SJSA1 (cell line): ENCODE measurements at places on chromosomes 11 and 22. TPM values are rescaled to one million over a fixed set of nuclear protein-coding genes. Genes with fewer than 3 reads are reported as not detected.

DNA sequence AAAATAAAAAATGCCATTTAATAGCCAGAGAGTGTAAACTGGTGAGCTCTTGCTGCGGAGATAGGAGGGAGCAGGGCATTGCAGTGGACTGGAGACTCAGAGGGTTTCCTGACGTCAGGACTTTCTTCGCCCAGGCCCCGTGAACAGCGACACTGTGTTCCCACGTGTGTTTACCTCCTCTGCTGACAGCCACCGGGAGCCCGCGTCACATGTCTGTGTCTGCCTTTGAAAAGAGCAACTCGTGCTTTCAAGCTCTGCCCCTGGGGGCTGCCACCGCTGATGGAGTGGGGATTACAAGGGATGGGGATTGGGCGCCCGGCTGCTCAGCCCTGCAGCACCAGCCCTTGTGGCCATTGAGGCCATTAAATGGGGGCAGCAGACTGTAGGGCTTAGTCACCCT is 3.3 kb downstream of the TANGO2 start:
- DNase-seq = no peak

- DNase-seq = no peak
Measured at GRCh38 chr22:26912655-26913345, 255.4 kb downstream of the MIAT start.

DNA sequence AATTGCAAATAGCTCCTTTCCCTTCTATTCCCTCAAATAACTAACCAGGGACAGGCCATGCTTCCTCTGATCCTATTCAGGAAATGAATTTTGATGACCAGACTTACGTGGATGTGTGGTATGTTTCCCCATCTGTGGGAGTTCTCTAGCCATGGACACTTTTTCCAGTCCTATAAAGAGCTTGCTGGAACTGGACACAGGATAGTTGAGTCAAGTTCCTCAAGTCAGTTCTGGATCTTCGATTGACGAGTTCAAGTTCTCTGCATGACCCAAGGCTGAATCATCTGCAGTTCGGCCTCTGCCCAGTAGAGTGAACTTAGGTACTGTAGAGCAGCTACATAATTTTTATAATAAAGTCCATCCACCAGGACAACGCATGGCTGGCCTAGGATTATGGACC is 52.7 kb upstream of the CCND1 start:
- DNase-seq = peak; percentile 83

DNA sequence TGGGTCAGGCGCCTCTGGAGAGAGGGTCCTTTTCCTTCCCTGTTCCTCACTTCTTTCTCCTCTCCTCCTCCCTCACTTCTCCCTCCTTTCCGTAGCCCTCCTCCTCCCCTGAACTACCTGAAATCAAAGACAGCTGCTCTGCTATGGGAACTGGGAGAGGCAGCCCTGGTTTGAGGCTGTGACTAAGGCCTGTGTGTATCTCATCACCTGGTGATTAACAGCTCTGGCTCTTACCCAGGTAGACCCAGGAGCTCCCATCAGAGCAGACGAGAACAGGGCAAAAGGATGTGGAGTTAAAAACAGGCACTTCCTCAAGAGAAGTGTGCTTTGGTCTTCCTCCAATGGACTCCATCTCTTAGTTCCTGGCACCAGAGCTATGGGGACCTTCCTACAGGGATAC is 5.8 kb downstream of the ISX start:
- no peak for DNase-seq

DNA sequence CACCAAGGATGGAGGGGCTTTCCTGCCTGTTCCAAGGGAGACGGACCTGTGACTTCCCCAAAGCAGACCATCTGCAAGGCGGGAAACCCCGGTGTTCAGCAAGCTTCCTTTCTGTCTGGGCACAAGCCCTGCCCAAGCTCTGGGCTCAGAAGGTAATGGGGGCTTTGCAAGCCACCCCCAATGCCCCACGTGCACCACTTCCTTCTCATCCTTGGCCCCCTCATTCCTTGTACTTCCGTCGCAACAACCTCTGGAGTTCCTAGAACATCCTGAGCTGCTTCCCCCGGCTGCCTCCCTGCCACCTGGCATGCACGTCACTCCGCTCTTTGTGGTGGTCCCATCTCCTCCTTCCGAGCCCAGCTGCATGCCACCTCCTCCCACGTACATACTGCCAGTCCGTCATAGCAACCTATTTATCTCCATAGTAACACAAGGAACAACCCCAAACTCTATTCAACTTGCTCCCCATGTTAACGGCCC is 3.9 kb downstream of the MYEOV start:
- DNase-seq = no peak

- no peak for DNase-seq
Measured at GRCh38 chr11:123742031-123742723, 717 bp upstream of the ZNF202 start.

DNA sequence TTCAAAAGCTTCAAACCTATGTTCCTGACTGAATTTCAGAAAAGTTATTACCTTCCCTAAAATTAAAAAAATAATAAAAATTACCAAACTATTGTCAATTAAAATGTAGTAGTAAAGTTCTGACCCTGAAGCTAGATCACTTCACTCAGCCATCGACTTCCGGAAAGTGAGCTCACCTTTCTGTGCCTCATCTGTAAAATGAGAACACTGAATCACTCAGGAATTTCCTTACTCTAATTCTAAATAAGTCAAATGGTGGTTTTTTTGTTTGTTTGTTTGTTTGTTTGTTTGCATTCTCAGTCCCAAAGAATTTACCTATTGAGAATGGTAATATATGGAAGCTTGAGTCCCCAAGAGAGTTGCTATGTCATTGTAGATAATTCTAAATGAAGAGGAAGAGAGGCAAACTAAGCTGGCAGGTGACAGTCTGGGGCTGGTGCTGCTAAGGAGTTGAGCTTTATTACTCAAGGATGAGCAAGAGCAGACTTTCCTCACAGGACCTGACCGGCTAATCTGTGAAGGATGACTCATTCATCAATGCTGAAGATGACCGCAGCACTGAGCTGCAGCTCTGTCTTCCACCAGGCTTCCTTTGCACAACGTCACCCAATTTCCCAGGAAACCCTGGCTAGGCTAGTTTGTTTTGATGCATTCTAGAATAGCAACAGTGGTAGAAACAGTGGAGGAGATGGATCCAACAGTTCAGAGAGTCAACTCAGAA is 248.8 kb downstream of the RAB38 start:
- DNase-seq = no peak

Gene LRRC56
- total RNA-seq = 0.05 TPM in 1 of 2 replicates, not detected in the other

Gene RAB38
- total RNA-seq = not detected in 2 replicates

Gene TPP1
- total RNA-seq = 5.9 and 6.8 TPM in 2 replicates
